ENCODE measurements at places on chromosomes 6 and 20.

DNA sequence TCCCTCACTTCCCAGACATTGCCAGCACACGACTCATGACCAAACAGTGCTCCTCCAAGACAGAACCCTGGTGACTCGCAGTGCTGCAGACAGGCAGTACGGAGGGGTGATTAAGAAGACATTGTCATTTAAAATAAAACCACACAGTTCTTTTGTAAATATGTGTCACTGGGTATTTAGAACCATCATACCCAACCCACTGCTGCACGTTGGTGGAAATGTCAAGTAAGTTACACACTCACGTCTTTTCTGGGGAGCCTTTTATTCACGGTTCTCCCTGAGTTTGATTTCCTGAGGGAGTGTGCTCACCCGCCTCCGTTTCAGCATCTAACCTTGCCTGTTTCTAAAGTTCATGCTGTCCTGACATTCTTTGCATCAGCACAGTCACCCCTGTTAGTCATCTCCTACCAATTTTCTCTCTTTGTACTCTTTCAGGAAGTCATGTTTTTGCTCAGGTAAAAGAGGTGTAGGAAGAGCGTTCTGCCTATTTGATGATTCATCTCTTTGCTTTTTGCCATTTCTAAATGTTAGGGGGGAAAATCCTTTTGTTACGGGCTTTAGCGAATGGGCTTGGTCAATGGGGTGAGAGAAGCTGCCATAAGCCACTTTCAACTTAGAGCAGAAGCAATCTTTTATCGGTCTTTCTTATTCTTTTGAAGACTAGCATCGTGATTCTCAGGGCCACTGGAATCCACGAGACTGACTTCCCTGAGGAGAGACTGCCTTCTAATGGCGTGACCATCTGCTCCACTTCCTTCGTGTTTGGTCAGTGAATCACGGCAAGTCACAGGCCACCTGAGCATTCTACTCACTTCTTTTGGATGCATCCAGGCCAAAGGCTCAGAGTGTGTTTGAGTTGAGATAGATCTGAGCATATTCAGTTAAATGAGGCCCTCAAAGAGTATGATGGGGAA is 512.8 kb upstream of the JARID2 start:
- DNase-seq: no peak

DNA sequence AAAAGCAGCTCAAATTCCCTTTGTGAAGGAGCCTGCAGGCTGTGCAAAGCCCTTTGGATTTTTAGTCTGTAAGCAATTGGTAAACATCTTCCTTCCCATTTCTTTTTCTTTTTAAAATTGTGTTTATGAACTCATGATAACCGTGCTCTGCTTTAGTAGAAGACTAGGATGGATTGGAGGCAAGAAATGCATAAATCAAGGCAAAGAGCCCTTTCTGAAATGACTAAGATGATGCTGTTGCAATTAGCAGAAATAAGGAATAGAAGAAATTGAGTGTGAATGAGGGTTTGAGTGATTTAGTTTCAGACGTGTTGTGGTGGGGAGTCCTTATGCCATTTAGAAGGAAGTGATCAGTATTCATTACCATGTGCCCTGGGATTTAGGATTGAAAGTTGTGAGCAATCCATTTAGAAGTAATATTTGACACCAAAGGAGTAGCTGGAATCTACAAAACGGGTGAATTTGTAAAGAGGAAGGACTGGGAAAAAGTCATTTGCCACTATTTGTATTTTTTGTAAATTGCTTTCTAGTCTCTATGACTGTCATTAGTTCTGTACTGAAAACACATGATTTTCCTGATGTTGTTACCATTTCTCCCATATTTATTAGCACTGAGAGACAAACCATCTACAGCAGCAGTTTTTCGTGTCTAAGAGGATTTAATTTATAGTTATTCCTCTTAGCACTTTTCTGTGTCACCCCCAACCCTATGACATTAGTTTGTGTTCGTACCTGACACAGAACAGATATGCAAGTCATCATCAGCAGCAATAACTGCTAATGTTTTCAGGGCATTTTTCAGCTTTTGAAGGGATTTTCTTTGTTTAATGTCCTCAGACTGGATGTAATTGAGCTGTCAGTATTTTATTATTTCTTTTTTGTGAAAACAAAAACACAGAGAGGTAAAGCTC is 265.0 kb downstream of the UTRN start:
- no peak for DNase-seq

DNA sequence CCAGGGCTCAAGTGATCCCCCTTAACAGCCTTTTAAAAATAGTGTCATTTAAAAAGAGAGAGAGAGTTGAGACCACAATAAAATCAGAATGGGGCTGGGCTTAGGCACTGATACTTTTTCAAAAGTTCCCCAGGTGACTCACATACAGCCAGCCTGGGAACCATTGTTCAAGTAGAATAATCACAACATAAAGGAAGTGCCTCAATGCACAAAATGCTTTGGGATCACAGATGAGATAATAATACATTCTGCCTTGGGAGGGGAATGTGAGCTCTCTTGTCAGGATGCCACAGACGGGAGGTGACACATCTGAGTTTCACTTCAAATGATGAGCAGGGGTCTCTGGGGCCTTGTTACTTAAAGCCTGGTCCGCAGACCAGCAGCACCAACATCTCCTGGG is 34.0 kb upstream of the GABRR1 start:
- DNase-seq: no peak

GRCh38 chr6:34726055-34726454 is 29.5 kb upstream of the ILRUN start:
- DNase-seq: no peak

DNA sequence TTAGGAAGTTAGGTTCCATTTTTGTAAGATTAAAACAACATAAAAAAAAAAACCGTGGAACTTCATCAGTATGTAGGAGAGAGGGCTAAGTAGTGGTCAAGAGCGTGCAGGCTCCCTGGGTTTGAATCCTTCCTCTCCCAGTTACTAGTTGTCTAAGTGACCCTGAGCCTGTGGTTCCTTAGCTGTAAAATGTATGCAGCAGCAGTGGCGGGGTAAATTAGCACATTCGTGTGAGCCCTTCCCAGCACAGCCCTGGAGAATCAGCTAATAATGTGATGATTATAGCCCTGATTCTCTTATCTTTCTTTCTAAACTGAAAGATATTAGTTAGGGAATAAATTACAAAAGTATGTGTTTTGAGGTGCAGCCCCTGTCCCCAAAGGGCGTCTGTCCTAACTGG is 32.6 kb downstream of the TM9SF4 start:
- DNase-seq: no peak

- no peak for DNase-seq
Observed at GRCh38 chr6:31479933-31480535, 17.9 kb upstream of the MICB start.

DNA sequence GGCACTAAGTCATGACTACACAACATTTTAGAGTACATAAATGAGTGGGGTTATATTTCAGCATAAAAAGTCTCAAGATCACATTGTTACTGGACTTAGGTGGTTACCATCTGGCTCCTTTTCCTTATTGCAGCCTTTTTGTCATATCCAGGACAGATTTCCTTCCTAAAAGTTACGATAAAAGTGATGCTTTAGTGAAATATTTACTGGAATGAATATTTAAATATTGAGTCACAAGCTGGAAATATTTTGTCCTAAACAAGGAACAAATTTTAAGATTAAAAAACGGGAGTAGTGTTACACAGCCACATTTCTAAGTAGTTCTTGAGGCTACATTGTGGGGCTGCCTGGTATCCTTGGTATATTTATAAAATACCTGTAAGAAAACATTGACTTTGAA is 52.2 kb downstream of the CDC40 start:
- no peak for DNase-seq

- no peak for DNase-seq
Observed at GRCh38 chr6:163806755-163807499, 392.4 kb downstream of the QKI start.

DNA sequence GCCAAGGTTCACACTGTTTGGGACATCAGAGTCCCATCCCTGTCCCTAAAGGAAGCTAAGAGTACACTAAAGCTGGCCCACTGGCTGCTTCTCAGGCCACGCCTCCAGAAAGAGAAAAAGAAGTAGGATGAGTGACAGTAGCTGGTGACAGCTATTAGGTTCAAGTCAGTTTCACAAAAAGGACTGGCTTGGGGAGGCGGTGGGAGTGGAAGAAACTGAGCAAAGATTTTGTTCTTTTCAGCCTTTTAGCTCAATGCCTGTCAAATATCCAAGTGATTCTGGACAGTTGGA is 374.7 kb downstream of the ZFAND3 start:
- DNase-seq: no peak

- DNase-seq: no peak
Observed at GRCh38 chr6:14312587-14312986, 195.0 kb downstream of the CD83 start.

DNA sequence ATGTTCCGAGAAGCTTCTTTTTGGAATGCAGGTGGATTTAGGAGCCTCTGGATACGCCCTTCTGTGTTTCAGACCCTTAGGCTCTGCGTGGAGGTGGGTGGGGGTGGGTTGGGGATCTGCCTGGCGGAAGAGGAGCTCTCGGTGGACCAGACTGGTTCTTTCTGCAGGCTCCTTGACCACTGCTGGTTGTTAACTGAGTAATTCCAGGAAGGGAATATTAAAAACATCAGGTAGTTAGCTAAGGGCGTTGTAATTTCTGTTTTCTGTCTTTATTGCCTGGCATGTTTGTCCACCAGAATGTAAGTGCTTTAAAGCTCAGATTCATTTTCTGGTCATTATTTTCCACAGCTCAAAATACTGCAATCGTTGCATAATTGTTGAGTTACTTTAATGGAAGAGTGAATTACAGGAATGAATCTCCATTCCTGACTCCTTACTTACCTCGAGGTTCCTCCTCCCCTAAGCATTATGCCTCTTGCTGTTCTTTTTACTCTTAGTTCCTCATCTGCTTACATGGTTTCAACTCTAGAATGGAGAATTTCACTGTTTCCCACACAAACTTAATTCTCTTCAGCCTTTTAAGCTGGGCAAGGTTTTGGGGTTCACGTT is 5.9 kb downstream of the CDYL start:
- no peak for DNase-seq

- no peak for DNase-seq
Observed at GRCh38 chr6:159149641-159150040, 19.6 kb upstream of the FNDC1 start.

- DNase-seq: no peak
Observed at GRCh38 chr6:169589293-169589692, 112.5 kb downstream of the WDR27 start.

GRCh38 chr6:151310852-151311767 is 71.3 kb downstream of the AKAP12 start:
- no peak for DNase-seq

- no peak for DNase-seq
Observed at GRCh38 chr20:53408691-53409446, 184.8 kb downstream of the ZNF217 start.

DNA sequence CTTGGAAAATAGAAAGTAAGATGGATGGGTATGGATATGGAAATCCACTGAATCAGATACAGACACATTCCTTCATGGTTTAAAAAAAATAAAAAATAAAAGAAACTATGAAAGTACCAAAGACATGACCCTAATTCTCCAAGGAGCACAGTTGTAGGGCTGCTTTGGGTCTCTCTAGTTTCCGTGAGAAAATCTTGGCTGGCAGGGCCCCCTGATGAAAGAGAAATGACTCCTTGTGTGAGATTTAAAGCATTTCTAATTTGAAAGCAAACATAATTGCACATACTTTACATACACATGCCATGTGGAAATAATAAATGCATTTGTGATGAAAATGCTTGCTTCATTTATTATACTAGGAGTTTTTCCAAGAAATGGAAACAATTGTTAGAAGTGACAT is 593.9 kb upstream of the BTBD3 start:
- DNase-seq: no peak

DNA sequence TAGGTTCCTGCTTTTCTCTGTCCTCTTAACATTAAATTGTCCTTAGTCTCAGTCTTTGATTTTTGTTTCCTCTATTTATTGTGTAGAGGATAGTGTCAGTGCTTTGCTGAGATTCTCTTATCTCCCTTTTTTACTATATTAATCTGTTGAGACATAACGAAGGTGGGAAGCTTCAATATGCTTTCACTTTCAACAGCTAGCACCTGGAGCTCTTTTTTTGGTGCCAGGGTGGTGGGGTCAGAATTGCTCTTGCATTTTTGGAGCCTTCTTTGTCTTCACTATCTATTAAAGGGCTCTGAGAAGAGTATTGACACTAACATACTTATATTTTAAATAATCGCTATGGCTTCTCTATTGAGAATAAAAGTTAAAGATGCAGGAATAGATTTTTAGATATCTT is 97.1 kb upstream of the EPHA7 start:
- no peak for DNase-seq

DNA sequence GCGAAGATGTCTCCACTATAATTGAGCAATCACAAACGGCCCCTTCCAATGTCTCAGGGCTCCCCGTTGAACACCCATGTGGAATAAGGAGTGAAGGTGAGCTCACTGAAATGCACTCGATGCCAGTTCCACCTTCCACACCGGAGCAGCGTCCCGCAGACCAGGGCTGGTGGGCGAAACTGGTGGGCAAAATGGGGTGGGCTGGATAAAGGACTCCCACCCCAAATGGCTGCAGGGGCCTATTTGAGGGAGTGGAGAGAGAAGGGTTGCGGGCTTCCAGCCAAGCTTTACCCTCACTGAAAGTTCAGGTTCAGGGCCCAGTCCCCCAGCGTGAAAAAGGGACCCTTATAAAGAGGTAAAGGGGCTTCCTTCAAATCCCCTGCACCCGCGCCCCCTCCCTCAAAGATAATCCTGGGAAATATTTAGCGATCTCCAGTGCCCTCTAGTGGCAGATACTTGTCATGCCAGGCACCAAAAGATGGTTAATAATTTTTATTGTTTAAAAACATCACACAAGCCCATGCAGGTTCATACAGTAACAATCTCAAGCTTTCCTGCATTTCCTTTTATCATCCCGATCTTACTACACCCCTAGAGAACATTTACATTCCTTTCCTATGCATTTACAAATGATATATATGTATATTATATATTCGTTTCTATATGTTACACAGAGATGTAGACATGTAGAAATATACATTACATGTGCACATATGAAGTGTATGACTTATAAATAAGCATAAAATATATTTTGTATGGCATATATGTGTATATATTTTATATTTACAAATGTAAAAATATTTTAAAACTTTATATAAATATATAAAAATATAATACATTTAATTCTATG is 58.2 kb upstream of the NKX2-2 start:
- DNase-seq: no peak

DNA sequence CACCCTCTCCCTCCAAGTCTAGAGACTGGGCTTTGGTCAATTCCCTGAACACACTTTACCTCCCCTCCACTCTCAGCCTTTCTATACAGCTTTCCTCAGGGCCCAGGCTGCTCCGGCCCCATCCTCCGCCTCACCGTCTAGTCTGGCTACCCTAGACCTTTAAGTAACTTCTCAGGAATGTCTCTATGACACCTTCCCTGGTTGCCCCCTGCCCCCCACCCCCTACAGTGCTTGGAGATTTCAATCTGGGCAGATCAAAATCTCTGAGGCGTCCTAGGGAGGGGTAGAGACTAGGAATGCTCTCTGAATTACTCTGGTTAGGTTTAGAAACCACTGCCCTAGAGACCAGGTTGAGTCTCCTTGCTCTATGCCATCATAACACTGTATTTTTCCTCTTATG is 6.1 kb downstream of the UBE2J1 start:
- DNase-seq: no peak

Measured in stimulated activated CD8-positive, alpha-beta memory T cell treated with anti-CD3 and anti-CD28 coated beads, Interleukin-4, amount 100 ng/mL, for 1 hour (primary cell).